ENCODE measurements at places on chromosomes 4 and X. TPM values are rescaled to one million over a fixed set of nuclear protein-coding genes. Genes with fewer than 3 reads are reported as not detected.

The UBE2A gene
- 52.0 TPM for total RNA-seq

The GATA1 gene
- total RNA-seq: 0.17 TPM

The SYN1 gene
- total RNA-seq: 3.3 TPM

The NHSL2 gene
- total RNA-seq: 3.2 TPM

The FAM53A gene
- total RNA-seq: 0.71 TPM

Data from psoas muscle (tissue), 8 donors.